ENCODE measurements at places on chromosomes 16 and 17. TPM values are rescaled to one million over a fixed set of nuclear protein-coding genes. Genes with fewer than 3 reads are reported as not detected.

GRCh38 chr17:54813896-54814295 is 86.8 kb upstream of the TOM1L1 start:
- no peak for ATAC-seq

Gene CIITA
- total RNA-seq: 1.3 TPM

Gene CRYBA1
- total RNA-seq: not detected

Gene ABCA3
- 13.4 TPM for total RNA-seq

Gene HBA1
- total RNA-seq: 0.88 TPM
